RPMI8226 (cell line): ENCODE measurements at places on chromosomes 2 and 18.

DNA sequence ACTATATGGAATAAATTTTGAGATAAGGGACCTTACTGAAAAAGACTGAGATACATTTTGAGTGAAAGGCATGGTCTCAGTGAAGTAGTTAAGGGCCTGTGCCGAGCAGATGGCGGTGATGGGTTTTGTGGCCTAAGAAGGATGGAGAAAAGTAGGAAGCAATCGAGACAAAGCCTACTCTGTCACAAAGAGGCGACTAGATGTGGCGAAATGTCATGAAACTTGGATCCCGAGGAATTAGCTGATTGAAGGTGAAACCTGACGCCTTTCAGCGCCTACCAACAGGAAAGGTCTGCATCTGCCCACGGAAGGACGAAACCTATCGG, 558 bp upstream of the CEP192 start:
- DNase-seq, result no peak

DNA sequence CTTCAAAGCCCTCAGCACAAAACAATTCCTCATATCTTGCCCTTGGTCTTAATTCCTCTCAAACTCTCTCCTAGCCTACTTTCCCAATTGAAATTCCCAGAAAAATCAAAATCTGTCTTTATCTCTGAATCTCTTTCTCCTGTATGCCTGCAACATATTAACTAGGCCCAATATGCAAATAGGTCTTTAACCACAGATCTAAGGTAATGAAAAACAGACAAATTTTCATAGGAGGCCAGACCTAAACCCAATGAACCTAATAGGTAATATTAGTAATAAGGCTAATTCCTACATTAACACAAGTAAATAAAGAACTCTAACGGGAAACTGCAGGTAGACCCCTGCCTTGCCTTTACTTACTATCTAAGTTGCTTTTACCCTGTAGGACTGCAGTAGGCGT, 41.4 kb downstream of the WDR33 start:
- DNase-seq, result no peak

- peak; percentile 48 for DNase-seq
These were observed 314.4 kb upstream of the NT5C1B start for GRCh38 chr2:18903750-18904149.

GRCh38 chr18:63518178-63519012, 23.8 kb upstream of the SERPINB12 start:
- DNase-seq, result peak; percentile 88

GRCh38 chr2:143426296-143426695, 297.1 kb downstream of the ARHGAP15 start:
- no peak for DNase-seq

DNA sequence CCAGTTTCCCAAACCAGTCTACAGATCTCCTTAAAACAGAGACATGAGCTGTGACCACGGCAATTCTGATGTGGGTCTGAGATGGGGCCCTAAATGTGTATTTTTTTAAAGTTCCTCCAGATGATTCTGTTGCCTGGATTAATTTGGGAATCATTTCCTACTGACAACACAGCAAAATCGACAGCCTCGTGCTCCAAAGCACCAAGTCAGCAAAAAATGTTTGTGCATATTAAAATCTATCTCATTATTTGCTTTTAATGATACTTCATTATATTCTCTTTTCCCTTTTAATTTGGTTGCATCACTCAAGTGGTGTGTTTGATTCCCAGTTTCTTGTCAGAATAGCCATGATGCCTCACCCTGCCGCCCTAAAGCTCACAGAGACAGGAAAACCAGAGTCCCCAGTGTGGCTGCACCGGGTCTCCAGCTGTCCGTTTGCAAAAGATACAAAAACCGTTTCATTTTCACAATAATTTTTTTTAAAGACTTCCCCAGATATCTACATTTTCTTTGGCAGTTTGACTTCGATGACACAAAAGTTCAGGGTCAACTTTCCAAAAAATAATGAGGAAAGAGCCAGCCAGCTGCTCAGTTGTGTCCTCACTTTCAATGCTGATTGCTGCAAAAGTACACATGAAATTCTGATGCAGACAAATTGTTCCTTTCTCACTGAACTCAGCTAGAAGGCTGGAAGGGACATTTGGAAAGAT, 443.2 kb upstream of the ID2 start:
- DNase-seq, result no peak

DNA sequence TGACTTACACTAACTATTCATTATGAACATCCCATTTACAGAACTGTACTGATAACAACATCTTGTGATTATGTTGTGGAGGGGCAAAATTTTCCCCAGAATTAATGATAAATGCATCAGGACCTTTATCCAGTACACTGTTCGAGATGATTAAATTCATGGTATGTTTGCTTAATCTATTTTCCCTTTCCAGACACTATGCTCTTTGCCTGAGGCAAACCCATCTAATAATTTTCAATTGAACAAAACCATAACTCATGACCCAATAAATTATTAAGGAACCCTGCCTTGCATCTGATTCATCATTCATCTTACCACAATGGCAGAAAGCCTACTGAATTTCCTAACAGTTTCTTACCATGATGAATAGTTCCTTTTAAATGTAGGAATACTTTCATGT, 385.0 kb downstream of the DSEL start:
- no peak for DNase-seq

DNA sequence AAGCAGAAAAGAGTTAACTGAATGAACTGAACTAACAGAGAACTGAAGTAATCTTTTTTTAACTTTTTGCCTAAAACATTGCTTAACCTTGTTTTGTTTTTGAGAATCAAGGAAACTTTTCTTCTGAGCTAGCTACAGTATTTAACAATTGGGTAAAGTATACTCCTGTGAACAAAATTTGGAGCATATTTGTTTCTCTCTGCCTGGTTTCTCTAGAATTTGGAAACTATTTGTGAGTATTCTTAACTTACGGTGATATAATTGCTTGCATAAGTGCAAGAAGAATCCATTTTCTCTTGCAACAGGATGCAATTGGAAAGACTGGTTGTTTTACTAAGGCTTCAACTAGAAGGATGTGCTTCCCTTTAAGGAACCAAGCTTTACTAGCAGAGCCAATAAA, 65.9 kb upstream of the FAM98A start:
- DNase-seq, result no peak

DNA sequence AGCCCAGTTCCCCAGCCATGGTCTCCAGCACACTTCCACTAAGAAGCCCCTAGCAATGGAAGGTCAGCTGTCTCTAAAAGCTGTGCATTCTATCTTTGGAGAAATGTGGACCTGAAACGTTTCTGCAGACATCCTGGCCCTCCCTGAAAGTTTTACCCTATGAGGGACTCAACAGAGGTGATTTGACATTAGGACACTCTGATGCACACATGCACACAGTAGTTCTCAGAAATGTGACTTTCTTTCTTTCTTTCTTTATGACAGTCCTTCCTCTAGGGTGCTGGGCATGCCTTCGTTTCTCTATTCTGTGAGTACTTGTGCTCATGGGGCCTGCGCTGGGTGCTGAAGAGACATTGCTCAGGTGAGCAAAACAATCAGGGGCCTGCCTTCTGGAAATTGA, 857.3 kb downstream of the RNF144A start:
- DNase-seq, result no peak

- no peak for DNase-seq
These were observed 62.6 kb upstream of the TMEM177 start for GRCh38 chr2:119616421-119616820.

- DNase-seq, result no peak
These were observed 210.9 kb downstream of the DYM start for GRCh38 chr18:49249521-49249920.

- no peak for DNase-seq
These were observed 1.8 kb upstream of the CDH2 start for GRCh38 chr18:28178720-28179119.

DNA sequence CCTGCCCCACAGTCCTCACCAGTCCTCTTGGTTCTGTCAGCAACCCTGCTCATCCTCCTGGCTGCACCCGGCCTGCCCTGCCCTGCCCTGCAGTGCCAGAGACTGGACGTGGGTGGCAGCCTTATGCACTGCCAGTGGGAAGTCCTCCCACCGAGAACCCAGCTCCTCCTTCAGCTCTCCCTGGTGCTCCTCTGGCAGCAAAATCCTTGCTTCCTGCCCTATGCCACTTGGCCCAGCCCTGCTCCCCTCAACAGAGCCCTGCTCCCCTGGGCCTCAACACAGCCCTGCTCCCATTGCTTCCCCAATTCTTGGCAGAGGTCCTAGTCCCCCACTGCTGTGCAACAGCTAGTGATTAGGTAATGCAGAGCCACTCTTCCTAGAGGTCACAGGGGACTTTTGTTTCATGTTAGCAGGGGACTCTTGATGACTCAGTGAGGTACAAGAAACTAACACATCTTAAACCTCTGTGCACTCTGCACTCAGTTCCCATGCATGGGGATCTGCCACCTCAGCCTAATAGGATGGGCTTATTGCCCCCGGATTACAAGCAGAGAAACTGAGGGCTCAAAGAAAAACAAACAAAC, 58.0 kb upstream of the EDAR start:
- DNase-seq, result peak; percentile 36

- DNase-seq, result no peak
These were observed 31.8 kb upstream of the OTOS start for GRCh38 chr2:240172071-240172895.

DNA sequence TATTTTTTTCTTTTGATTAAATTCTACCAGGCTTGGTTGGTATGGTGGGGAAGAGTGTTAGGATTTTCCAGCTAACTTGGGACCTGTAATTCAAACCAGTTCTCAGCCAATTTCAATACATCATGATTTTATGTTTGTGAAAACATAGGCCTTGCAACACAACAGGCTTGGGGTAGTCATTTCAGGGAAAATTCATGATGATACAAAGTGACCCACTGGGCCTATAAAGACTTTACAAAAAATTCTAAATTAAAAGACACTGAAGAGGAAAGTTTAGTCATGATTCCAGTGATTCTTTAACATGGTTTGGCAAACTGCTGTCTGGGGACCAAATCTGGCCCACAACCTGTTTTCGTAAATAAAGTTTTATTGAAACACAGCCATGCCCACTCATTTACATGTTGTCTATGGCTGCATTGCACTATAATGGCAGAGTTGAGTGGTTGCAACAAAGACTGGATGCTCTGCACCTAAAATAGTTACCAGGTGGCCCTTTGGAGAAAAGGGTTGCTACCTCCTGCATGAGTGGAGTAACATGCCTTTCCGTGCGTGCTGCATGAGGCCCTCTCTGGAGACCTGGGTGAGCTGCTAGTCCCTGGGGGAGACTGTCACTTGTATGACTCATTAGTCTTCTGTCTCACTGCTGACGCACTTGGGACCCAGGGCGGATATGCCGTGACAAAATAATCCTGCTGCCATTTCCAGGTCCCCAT, 73.6 kb downstream of the NPAS2 start:
- no peak for DNase-seq

GRCh38 chr18:78587096-78587495, 392.5 kb upstream of the SALL3 start:
- DNase-seq, result no peak

GRCh38 chr18:68233018-68233417, 481.9 kb downstream of the TMX3 start:
- no peak for DNase-seq

GRCh38 chr2:41020358-41020757, 568.5 kb upstream of the SLC8A1 start:
- no peak for DNase-seq

GRCh38 chr2:190979906-190980629, 33.9 kb downstream of the STAT1 start:
- no peak for DNase-seq

DNA sequence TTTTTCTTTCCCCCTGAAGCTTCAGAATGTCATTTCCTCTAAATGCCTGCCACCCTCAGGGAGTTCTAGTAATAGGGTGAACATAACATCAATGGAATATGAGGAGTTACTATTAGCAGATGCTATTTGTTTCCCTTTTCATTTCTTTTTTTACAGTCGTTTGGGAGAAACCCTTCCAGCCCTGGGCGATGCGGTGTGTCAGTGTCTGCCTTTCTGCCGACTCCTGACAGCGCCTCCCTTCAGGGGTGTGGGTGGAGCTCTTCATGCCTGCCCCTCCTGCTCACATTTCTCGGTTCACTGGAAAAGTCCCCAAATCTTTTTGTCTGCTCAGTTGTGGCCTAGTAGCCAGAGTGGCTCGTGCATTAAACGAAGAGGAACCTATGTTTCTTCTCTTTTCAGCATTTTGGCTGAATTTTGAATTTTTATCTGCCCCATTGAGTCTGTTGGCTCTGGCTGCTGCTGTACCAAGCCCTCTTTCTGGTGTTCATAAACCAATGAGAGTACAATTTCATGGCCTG, 72.3 kb downstream of the FMNL2 start:
- DNase-seq, result peak; percentile 45

DNA sequence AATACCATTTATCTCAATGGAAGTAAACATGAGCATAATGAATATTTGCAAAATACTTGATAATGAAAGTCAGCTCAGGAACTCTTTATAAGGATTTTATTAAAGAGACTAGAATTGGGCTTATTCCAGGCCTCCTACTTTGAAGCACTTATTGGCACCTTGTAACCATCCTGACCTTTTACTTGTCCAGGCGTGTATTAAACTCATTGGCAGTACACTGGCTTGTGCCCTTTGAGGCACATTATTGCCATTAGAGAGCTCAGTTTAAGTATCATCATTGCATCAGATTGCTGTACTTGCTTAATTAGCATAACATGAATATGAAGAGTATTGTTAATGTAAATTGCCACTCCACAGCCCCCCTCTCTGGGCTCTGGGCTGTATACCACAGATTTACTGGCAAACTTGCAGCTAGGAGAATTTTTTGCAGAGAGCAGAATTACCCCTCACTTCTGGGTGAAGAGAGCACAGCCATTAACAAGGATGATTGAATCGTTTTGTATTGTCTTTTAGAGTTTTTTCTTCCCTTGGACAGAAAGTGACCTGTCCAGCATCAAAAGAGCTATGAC, 72.5 kb downstream of the XIRP2 start:
- no peak for DNase-seq

GRCh38 chr2:237509905-237510304, 22.9 kb downstream of the MLPH start:
- DNase-seq, result no peak

- DNase-seq, result no peak
These were observed 248.9 kb downstream of the ANAPC1 start for GRCh38 chr2:111634995-111635538.

DNA sequence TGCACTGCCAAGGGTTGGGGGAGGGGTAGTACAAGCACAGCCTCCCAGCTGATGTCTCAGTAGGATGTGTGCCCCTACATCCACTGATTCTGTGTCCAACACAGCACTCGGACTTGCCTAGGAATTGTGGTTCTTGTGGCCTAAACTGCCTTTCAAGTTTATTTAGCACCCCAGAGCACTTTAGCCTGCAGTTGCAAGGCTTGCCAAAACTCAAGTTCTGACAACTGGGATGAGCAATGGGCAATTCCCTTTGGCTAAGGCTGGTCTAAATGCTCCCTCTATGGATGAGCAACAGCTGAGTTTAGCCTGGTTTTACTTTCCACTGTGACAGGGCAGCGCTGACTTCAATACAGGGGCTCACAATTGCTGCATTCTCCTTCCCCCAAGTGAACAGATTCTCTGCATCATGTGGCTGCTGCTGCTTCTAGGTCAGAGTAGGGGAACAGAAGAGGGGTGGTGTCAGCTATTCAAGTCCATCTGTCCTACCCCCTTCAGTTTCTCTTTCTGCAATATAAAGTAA, 471.5 kb downstream of the PIK3C3 start:
- no peak for DNase-seq

DNA sequence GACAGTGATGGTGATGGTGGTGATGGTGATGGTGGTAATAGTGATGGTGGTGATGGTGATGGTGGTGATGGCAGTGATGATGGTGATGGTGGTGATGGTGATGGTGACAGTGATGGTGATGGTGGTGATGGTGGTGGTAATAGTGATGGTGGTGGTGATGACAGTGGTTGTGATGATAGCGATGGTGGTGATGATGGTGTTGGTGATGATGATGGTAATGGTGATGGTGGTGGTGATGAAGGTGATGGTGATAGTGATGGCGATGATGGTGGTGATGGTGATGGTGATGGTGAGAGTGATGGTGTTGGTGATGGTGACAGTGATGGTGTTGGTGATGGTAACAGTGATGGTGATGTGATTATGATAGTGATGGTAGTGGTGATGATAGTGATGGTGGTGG, 94.3 kb downstream of the ASB1 start:
- DNase-seq, result no peak
